ENCODE measurements at places on chromosomes 12 and 14.

DNA sequence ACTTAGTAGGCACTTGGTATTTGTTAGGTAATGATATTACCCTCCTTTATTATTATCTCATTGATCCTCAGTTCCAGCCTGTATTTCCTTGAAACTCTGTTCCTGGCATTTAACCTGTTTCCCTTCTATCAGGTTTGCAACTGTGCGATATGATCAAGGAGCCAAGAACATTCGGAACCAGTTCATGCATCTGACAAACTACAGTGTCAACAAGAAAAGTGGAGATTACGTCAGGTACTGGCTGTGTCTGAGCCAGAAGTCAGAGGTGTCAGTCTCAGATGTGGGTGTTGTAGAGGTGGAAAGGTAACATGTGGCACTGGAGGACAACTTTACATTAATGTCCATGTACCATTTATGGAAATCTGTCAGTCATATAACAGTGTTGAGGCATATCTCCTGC, 56.7 kb downstream of the TTLL5 start:
- no peak for DNase-seq

DNA sequence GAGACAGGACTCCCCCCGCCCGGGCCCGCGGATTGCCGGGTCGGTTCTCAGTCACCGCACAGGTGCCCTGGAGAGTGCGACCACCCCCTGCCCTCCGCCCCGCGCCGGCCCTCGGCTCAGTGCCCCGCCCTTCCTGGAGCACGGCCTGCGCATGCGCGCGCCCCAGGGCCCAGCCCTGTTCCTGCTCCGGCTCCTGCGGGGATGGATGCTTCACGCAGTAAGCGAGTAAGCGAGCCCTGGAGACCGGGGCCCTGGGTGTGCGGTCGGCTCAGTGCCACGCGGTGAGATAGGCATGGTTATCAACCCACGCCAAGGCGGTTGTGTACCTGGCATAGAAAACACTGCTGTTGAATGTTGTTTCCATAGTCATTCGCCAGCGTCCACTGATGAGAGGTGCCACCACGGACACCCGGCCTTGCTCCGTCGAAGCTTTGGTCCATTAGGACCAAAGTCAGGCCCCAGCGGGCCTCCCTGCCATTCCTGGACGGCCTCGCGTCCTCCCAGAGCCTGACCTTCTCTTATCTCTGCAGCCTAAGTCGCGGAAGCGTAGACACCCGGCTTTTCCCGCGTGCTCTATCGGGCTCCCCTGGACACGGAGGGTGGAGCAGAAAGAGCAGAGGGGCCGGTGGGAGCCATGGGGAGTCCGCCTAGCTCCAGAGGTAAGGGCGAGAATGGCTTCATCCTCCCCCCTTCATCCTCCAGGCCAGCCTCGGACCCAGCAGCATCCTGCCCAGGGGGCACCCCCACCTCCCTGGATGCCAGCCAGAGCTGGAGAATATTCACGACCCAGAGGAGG, 90.6 kb downstream of the PAPOLA start:
- DNase-seq = peak; percentile 18

DNA sequence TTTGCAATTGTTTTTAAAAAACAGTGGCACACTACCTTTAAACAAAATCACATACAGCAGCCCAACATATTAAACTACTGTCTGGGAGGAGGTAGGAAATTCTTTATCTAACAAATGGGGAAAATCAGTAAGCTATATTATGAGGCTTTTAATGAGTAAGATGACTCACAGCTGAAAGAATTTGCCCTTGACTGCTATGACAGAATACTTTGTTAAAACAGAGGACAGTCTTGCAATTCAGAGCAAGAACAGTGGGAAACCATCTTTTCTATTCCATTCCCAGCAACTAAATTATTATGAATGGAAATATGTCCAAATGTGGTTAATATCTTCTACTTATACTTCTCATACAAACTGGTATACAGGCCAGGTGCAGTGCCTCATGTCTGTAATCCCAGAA, 49.2 kb upstream of the SGPP1 start:
- peak; percentile 69 for DNase-seq

DNA sequence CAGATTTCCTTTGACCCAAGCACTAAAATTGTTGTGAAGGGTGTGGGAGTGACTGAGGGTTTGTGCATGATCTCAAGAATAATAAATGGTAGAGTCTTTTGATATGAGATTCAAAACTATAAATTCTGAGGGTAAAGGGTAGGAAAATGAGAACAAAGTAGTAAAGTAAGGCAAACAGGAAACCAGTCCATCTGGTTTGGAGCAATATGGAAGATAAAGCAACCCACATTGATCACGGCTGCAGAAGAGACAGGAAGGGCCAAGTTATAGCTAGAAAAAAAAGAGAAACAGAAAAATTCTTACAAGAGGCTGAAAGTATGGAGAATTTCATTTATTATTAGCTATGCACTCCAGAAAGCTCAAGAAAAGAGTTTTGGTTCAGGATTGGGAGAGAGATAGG, 4.6 kb upstream of the SLCO1B3 start:
- DNase-seq = no peak

DNA sequence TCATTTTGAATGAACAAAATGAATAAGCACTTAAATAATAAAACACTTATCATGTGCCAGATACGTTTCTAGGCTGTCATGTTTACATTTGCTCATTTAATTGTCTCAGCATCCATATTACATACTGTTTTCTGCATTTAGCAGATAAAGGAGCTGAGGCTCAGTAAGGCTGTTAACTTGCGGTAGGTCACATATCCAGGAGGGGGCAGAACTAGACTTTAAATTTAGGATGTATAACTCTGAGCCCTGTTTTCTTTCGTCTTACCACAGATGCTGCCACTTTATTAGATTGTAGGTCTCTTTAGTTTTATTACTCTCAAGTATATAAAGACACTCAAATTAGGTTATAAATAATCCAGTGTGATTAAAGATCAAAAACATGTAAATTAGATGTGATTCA, 17.7 kb downstream of the IRAK4 start:
- DNase-seq = peak; percentile 56

- DNase-seq = no peak
Measured at GRCh38 chr14:53328841-53329240, 175.7 kb upstream of the DDHD1 start.

DNA sequence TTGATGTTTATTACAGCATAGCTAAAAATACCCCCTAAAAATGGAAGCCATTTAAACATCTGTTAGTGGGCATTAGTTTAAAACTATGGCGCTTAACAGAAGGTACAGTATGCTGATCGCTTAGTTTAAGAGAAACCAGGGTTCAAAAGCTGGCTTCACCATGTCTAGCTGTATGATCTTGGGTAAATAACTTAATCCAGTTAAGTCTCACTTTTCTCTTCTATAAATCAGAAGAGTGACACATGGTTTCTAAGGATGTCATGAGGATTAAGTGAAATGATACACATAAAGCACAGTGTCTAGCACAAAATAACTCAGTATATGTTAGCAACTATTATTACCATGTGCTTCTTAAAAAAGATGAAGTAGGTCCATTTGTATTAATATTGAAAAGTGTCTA, 38.7 kb downstream of the STK38L start:
- no peak for DNase-seq

DNA sequence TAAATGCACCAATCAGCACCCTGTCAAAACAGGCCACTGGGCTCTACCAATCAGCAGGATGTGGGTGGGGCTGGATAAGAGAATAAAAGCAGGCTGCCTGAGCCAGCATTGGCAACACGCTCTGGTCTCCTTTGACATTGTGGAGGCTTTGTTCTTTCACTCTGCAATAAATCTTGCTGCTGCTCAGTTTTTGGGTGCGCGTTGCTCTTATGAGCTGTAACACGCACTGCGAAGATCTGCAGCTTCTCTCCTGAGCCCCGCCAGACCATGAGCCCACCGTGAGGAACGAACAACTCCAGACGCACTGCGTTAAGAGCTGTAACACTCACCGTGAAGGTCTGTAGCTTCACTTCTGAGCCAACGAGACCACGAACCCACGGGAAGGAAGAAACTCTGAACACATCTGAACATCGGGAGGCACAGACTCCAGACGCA, 8.4 kb upstream of the PIANP start:
- DNase-seq = no peak

DNA sequence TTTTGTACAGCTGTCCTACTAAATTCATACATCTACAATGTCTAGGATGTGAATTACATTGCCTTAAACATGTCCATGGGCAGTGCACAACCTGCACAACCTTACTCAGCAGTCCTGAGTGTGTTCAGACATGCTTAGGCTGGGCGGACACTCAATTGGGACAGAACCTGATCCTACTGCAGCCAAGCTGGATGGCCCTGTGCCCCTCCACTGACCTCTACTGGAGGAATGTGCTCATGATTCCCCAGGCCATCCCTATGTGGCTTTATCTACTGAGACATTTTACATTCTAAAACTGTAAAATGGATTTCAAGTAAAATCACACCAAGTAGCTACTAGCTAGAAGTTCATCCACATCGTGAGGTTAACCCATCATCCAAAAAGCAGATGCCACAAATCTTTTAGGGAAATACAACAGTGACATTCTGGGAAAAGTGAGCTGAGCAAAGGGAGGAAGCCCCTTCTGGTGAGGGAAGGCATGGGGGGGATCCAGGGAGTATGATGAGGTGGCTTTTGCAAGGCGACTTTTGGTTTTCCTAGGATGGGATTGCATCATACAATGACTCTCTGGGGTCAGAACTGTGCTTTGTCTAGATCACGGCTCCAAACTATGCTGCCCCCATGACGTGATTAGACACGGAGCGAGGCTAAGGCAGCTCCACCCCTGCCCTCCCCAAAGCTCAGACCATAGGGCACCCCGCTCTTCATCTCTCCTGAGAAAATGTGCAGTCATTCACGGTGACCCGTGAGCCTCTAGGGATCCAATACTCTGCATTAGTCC, 911.7 kb upstream of the TMEM132C start:
- DNase-seq = peak; percentile 52

- DNase-seq = no peak
Measured at GRCh38 chr14:51041883-51042282, 53.0 kb downstream of the TRIM9 start.

DNA sequence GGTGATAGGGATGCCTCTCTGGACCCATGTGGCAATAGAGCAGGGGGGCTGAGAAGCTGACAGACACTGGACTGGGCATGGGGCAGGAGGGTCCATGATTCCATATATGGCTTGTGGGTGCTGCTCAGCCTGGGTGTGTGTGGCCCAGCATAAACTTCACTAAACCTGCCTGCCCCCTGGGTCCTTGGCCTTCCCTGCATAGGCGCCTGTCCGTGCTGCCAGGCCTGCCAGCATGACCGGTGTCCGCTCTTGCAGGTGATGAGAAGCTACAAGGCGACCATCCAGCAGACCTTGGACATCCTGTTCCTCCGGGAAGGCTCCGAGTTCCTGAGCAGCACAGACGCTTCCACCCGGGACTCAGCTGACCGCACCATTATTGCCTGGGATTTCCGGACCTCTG, 61.6 kb downstream of the BEGAIN start:
- DNase-seq = no peak

DNA sequence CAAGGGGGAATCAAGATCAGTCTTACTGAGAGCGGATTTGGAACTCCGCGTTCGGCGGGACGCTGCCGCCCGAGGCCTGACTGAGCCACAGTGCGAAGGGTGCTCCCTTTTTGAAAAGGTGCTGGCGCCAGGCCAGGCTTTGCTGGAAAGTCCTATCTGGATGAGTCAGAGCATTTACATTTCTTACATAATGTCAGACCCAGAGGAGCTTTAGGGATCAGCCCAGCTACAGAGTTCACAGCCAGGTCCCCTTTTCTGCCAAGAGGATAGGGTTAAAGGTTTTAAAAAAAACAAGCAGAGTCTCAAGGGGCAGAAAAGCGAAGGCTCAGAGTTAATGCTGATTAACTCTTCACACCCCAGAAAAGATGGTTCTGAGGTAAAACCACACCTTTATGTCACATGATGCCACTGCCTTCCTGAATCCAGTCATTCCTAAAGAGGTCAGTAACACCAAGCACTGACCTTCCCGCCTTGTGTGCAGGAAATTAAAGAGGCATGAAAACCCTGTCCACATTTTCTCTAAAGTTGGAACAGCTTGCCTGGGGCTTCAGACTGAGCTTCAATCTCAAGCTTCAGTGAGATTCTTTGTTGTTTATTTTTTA, 11.7 kb upstream of the FBXL14 start:
- peak; percentile 97 for DNase-seq

DNA sequence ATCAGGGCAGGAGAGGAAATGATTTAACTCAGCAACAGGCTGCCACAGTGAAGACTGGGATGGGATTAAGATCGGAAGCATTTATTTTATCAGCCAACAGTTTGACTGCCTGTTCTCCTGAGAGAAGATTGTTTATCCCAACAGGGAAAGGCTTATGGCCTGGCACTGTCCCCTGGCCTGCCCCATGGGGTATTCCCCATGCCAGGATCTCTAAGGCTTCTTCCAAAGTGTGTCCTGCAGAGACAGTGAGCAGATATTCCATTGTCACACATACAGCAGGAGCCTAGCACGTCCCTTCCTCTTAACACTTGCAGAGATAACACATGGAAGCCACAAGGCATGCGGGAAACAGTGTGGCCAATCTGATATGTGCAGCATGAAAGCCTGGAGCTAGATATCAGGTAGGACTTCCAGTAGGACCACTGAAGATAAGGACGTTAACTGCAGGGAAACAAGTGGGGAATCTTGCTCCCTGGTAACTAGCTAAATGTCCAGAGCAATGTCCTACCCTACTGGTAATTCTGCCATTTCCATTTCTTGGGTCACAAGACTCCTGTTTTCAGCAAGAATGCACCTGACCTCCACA, 48.2 kb downstream of the IQSEC3 start:
- no peak for DNase-seq

GRCh38 chr14:30482276-30482675, 76.7 kb upstream of the G2E3 start:
- DNase-seq = no peak

DNA sequence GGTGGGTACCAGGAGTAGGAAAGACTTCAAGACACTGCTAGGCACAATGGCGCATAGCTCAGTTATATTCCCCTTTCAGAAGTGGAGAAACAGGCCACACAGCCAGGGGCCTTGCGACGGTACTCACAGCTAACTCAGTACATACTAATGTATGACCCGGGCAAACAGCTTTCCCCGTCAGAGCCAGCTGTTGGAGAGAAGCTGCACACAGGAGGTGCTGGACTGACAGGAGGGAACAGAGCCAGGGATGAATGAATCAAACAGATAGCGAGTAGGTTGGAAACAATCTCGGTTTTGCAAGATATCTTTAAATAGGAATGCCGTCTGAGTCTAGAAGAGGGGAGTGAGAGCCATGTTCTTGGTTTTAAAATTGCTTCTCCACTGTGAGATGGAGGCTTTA, 45.5 kb downstream of the PRIMA1 start:
- no peak for DNase-seq

- DNase-seq = peak; percentile 84
Measured at GRCh38 chr12:31324116-31324844, 1.7 kb downstream of the SINHCAF start.

GRCh38 chr12:76470028-76470939, 89.3 kb downstream of the OSBPL8 start:
- DNase-seq = peak; percentile 92

DNA sequence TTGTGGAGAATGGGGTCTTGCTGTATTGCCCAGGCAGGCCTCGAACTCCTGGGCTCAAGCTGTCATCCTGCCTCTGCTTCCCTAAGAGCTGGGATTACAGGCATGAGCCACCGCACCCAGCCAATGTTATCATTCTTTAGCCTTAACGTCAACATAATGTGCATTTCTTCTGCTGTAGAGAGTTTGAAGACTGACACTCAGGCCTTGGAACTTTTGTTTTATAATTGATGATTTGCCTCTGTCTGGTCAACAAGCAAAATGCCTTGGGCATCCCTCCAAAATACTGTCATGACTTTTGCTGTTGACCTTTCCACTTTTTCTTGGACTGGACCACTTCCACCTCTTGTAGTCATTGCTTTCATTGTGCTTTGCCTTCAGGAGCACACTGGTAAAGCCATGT, 29.0 kb downstream of the FAM234B start:
- no peak for DNase-seq

- DNase-seq = peak; percentile 17
Measured at GRCh38 chr14:56118611-56119181, 485 bp downstream of the PELI2 start.

Measured in ELR (cell line).